ENCODE measurements at places on chromosomes 4 and X. TPM values are rescaled to one million over a fixed set of nuclear protein-coding genes. Genes with fewer than 3 reads are reported as not detected.

The FRYL gene
- 62.0 TPM for total RNA-seq

The GAGE2A gene
- total RNA-seq, result not detected

The SUPT20HL1 gene
- 0.11 TPM for total RNA-seq

The MAGEA10 gene
- total RNA-seq, result not detected

The CFP gene
- total RNA-seq, result 0.12 TPM
